HCEC 1CT (cell line): ENCODE measurements at places on chromosomes 3 and 15.

DNA sequence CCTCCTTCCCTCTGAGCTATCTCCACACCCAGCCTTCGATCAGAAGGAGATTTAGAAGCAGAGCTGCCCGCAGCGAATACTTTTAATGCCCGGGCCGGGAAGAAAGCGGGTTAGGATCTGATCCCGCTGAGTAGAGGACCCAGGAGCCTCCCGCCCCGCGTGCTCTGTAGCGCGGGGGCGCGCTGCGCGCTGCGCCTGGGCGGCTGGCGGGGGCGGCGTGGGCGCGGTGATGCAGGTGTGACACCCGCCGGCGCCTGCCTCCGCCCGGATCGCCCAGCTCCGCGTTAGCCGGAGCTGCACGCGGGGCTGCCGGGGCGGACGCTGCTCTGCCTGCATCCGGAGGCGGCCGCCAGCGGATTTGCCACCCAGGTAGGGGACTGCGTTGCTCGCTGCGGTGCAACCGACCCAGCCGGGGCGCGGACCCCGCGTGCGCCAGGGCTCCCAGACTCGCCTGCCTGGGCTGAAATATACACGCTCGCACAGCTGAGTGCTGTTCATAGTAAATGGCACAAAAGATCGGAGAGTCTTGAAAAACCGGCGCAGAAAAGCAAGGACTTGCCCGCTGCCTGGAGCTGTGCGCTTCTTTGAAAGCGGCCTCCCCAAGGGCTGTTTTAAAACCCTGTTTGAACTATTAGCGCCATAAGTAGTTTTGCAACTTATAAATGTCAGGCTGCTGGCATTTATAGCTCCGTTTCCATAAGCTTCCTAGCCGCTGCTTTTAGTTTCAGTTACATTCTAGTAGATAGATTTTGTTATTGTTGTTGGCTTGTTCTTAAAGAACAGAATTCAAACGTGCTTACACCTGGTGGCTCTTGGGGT is at the start of gene SV2B:
Gene SV2B, plus strand, starts transcription at position 263 of the 819 bp plus-strand sequence. CDS start 126,007 bp downstream, outside the sequence.
- DNase-seq, result peak; percentile 17

- no peak for DNase-seq
Observed at GRCh38 chr15:64942356-64942755, 30.7 kb downstream of the ANKDD1A start.

GRCh38 chr3:146280864-146281263 is 30.0 kb upstream of the PLSCR4 start:
- DNase-seq, result no peak

GRCh38 chr3:66656609-66657008 is 155.8 kb upstream of the LRIG1 start:
- no peak for DNase-seq

DNA sequence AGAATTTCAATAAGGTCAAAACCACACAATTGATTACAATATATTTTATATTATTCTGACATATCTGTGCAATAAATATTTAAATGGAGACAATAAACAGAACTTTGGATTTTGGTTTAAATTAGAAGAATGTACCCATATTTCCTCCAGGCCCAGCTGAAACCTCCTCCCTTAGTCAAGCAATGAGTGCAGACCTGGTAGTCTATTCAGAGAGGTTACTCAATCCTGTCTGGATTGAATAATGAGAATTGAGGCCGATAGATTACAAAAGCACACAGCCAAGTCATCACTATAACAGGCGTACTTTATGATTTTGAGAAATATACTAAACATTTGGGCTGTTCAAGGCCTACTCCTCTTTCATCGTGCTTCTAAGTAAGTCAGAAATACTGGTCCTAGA is 114.5 kb upstream of the STRIT1 start:
- DNase-seq, result peak; percentile 17

GRCh38 chr3:171825222-171825828 is 15.0 kb upstream of the PLD1 start:
- peak; percentile 88 for DNase-seq

DNA sequence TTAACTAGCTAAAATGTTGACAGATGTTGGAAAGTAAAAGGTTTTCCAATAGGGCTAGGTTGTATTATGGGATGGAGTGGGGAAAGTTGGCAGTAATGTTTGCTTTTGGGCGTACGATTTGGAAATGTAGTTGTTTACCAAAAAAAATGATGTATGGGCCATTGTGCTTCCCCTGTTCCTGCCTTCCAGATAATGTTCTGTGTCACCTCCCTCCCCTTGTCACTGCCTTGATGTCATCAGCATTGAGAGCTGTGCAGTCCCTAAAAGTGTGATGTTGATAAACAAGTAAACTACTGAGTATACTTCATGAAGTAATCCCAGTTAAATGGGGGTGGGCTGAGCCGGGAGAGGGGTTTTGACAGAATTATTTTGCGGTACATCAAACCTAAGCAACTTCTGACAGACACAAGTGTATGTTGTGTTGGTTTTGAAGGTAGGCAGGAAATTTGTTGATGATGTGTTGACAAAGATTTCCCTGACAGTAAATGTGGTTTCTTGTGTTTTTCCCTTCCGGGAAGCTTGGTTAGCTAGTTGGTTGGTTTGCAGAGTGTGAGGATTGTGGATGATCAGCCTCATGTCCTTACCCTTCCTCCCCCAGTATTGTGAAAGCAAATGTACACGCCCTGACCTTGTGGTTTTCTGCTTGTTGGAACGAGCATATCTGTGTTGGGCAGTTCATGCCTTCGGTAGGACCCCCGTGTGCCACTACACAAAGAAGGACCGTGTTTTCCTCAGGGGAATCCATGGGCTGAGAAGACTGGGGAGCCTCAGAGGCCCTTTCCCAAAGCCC is 87.3 kb downstream of the PGPEP1L start:
- DNase-seq, result no peak

- DNase-seq, result peak; percentile 100
Observed at GRCh38 chr3:16060358-16060852, 114.1 kb upstream of the GALNT15 start.

- DNase-seq, result no peak
Observed at GRCh38 chr15:47473106-47473725, 244.1 kb upstream of the SEMA6D start.

DNA sequence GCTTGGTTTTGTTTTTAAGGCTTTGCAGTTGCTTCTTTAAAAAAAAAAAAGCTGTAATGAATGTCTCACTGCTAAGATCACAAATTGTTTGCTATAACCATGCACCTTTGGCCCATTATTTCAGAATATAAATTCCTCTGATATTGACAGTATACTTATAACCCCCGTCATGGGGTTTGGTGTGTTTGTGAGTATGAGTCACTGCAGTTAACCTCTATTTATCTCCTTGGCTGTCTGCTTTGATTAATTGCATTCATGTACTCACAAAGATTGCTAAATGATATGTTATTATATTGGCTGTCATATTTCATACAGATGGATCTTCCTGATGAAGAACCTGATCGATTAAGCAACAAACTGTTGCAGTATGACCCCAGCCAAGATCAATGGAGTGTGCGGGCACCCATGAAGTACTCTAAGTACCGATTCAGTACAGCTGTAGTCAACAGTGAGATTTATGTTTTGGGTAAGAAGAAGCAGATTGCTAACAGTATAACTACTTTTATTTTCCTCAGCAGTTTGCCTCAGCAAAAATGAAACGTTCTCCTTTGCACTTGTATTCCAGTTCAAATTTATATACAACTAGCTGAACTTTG is 14.9 kb downstream of the KBTBD12 start:
- peak; percentile 52 for DNase-seq

GRCh38 chr3:192929146-192929545 is 11.5 kb upstream of the MB21D2 start:
- peak; percentile 45 for DNase-seq

DNA sequence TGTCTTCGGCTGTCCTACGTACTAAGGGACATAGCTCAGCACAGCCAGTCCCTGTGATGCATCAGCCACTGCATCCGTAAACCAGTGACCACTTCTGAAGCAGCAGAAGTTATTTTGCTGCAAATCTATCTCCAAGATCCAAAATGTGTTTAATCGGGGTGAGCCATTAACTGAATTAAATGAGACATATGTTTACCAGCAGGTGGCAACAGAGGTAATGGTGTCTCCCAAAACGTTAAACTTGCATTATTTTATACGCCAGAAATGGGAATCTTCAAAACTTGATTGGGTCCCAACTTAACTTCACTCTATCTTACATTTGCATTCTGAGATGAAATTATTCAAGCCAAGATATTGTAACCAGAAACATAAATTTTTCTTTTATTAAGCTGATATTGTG is 75.3 kb upstream of the BOC start:
- peak; percentile 17 for DNase-seq

DNA sequence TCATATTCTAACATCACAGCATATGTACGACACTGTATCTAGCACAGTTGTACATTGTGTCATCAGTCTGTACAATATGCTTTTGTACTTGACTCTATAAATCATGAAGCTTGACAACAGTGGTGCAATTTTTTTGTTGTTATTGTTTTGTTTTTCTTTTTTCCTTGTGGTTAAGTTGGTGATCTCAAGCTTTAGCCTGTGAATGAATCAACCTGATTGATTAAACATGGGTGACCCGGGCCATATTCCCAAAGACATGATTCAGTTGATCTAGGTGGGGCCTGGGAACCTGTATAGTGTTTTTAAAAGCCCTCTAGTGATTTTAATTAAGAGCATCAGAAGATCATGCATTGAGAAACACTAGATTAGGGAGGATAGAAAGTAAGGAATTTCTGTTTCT is 101.8 kb upstream of the AADACL2 start:
- no peak for DNase-seq

- DNase-seq, result no peak
Observed at GRCh38 chr3:148789906-148790305, 37.7 kb upstream of the CPB1 start.

DNA sequence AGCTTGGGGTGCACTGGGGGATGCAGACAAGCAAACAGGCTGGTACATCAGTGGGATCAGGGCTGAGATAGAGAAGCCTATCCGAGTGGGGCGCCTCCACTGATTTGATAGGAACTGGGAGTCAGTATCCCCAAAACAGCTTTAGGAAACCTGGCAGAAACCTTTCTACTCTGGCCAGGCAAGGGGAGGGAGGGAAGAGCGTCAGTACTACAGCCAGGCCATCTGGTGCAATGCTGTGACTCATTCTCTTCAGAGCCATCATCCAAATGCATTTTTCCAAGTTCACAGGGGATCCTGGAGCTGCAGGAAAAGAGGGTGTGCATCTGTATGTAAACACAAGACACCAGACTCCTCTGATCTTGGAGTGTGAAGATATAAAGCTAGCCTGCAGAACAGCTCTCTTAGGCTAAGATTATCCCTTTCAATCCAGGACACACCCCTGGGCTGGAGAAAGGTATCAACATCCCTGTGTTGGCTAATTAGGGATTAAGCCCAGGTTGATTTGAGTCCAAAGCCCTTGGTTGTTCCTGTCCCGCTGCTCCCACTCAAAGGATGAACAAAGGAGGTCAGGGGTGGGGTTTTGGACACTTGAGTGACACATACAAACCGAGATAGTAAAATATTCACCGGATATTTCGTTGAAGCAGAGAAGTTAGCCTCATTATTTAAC is 9.3 kb downstream of the GALNT15 start:
- peak; percentile 94 for DNase-seq

DNA sequence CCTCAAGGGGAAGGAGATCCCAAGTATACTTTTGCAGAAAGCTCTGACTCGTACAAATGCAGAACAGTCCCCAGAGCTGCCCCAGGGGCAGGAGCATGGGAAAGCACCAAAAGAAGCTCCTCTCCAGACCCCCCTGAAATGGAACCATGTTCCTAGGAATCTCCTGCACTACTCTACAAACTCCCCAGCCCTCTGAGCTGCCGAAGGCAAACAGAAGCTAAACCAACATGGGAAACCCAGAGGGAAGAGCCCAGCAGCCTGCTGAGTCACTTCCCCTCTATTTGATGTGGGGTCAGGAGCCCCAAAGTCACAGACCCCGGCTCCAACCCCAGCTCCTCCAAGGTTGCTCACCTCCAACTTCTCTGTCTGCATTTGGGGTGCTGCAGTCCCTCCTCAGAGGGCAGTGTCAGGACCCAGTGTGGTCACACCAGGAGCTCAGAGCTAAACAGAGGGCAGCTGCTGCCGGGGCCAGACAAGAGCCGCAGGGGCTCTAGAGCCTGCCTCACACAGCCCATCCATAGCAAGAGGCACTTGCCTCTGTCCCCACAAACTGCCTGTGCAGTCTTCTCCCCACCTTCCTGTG is 3.8 kb upstream of the PLXNA1 start:
- DNase-seq, result no peak

- no peak for DNase-seq
Observed at GRCh38 chr3:14482271-14482721, 57.8 kb downstream of the GRIP2 start.

GRCh38 chr15:34795267-34796081 is at the start of gene ACTC1:
Gene ACTC1, minus strand, starts transcription at chr15:34795549. Its CDS starts 741 bp downstream, at chr15:34794808.
- peak; percentile 54 for DNase-seq

GRCh38 chr3:5006755-5007202 is 27.5 kb downstream of the BHLHE40 start:
- DNase-seq, result no peak

DNA sequence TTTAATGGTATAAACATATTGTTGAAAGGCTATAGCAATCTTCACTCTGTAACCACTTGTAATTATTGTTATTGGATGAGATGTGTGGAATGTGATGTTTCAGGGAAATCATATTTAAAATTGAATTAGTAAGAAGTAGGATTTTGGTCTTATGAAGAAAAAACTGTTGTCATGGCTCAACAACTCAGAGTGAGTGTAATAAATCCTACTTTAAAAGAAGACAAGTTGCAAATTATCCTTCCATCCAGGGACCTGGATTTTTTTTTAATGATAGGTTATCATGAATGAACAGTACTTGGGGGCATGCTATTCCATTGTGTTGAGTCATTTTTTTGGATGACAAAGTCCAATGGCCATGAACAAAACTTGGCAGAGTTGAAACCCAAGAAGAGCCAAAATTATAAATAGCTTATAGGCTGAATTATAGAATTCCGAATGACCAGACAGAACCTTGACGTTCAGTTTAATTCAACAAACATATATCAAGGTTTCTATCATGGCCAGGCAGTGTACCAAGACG is 625.5 kb upstream of the ZNF717 start:
- peak; percentile 41 for DNase-seq

GRCh38 chr15:68497206-68497910 is 65.4 kb upstream of the ITGA11 start:
- no peak for DNase-seq

- DNase-seq, result no peak
Observed at GRCh38 chr15:41977757-41978383, 5.5 kb upstream of the EHD4 start.

- no peak for DNase-seq
Observed at GRCh38 chr3:149307435-149307783, 26.0 kb downstream of the TM4SF18 start.

DNA sequence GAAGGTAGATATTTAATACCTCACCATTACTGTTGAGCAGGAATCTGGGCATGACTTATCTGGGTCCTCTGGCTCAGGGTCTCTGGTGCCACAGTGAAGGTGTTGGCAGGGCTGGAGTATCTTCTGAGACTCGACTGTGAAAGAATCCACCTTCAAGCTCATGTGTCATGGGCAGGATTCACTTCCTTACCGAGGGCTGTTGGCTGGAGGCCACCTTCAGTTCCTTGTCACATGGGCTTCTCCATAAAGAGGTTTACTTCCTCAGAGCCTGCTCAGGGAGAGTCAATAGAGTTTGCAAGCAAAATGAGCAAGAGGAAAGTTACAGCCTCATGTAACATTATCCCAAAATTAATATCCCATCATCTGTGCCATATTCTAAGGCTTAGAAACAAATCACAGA is 459.5 kb downstream of the NR2F2 start:
- DNase-seq, result no peak

GRCh38 chr3:150828997-150829396 is 66.0 kb upstream of the SIAH2 start:
- DNase-seq, result no peak
